ENCODE measurements at places on chromosomes 7 and 10.

- DNase-seq = no peak
These were observed 79.9 kb downstream of the ZMIZ1 start for GRCh38 chr10:79148452-79149344.

DNA sequence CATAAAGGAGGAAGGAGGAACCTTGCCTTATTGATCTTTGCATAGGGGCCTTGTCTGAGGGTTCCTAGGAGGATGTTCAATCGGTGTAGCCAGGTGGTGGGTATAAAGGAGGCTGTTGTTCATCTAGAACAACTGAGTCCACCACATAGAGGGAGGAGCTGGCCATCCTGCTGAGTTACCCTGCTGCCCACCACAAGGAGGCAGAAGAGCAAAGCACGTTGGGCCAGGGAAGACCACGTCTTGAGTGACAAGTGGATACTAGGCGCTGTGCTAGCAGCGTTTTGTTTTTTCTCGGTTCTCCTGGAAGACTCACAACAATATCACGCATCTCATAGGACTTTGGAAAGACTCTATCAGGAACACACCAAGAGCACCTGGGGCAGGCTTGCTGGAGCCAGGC lies 20.0 kb downstream of the FOXI2 start:
- no peak for DNase-seq

DNA sequence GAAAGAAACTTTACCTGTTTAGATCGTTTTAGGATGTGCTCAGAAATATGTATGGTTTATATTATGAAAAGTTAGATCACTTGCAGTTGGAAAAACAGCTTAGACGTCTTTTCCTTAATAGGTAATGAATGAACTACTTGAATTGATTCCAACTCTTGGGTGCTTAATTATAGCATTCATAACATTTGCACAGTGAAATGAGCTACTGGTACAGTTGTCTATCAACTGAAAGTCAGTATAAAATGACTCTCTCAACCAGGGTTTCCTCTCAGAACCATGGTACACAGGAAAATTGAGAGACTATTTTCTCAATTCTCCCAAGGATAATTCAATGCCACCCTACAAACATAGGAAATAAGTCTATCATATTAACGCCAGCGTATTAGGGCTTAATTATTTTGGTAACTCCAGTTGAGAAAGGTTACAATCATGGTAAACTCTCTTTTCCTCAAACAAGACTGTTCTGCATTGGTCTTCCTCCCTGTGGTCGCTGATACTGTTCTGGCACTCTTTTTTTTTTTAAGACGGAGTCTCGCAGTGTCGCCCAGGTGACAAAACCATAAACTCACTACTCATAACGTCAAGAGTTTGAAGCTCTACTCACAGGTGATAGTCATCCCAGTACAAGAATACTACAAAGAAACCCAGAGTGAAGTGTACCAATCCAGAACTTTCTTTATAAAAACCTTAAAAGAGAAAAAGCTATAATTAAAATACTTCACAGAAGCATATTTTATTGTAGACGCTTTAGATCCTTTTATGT lies 2.0 kb downstream of the ANLN start:
- no peak for DNase-seq

DNA sequence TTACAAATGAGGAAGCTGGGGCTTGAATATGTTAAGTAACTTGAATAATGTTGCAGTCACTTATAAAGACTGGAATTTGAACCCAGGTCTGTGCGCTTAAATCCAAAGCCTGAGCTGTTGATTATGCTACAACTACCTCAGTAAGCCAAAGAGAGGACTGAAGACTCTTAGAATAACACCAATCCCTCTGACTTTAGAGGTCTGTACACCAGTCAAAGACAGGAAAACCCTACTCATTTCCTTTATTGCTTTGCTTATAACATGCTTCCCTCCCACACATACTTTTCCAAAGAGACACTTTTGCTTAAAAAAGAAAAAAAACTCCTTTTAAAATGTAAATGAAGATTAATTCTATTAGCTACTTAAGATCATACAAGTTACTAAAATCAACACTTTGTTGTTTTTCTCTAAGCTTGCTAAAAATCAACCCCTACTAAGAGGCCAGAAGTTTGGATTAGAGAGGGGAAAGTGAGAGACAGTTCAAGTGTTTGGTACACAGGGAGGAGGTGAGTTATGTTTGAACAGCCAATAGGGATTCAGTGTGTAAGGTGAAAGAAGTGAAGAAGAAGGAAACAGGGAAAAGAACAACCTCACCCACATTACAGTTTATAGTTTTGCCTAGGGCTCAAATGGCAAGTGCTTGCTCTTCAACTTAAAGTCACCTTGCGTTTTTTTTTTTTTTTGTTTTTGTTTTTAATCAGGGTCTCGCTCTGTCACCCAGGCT lies 74.8 kb downstream of the MDH2 start:
- no peak for DNase-seq

DNA sequence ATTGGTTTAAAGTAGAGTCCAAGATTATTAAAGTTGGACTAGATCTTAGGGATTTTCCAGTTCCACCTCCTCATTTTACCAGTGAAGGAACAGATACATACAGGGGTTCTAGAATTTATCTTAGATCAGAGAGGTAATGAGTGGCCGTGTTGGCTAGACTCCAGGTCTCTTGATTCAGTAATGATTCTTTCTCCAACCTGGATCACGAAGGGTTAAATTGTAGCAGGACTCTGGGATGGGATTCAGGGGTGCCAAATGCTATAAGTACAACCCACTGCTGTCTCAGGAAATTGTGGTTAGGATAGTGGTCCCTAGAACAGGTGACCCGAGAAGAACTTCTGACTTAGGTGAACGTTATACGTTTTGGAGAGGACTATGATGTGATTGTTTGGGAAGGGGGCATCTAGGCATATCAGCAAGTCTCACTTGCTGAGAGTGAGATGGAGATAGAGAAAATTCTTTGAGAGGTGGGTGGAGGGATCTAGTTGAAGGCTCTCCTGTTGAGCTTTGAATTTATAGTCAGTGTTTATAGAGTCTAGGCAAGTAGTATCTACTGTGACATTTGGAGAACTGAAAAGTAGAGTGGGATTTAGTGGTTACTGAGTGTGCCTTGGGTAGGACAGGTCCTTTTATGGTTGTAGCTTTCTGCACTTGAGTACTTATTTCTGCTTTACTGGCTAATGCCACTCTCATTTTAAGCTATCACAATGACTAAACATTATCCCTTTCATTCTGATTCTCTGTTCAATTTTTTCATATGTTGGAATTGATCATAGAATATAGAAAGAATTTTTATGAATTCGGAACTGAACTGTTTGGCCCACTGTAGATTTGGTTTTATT lies 58.3 kb downstream of the ST7 start:
- DNase-seq = no peak

All from CD8-positive, alpha-beta T cell (primary cell).